ENCODE measurements at places on chromosomes 11 and 22. TPM values are rescaled to one million over a fixed set of nuclear protein-coding genes. Genes with fewer than 3 reads are reported as not detected.
A peak's percentile ranks its signal among the peaks of the same experiment; 100 is the strongest.

Gene THYN1
- 58.3 TPM for total RNA-seq

Gene NTM
- 7.3 TPM for total RNA-seq

Gene CASP5
- 0.43 TPM for total RNA-seq

Gene OR52B4
- not detected for total RNA-seq

Gene WEE1
- 51.2 TPM for total RNA-seq

GRCh38 chr11:122024278-122024677, 91.7 kb downstream of the BLID start:
- DNase-seq, result no peak

DNA sequence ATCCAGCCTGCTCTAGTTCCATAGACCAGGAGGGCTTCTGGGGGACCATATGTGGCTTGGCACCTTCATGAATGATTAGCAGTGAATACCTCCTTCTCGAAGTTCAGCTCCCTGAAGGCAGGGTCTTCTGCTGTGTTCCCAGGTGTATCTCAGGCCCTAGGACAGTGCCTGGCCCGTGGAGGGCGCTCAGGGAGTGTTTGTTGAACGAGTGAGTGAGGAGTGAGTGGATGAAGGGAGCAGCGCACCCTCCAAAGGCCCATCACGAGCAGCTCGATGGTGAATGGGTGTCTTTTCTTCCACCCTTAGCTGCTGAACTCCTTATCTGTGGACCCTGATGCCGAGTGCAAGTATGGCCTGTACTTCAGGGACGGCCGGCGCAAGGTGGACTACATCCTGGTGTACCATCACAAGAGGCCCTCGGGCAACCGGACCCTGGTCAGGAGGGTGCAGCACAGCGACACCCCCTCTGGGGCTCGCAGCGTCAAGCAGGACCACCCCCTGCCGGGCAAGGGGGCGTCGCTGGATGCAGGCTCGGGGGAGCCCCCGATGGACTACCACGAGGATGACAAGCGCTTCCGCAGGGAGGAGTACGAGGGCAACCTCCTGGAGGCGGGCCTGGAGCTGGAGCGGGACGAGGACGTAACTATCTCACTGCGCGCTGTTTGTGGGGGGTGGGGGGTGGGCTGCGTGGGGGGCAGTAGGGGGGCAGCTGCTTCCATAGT, 9.5 kb downstream of the ANO1 start:
- DNase-seq, result no peak

DNA sequence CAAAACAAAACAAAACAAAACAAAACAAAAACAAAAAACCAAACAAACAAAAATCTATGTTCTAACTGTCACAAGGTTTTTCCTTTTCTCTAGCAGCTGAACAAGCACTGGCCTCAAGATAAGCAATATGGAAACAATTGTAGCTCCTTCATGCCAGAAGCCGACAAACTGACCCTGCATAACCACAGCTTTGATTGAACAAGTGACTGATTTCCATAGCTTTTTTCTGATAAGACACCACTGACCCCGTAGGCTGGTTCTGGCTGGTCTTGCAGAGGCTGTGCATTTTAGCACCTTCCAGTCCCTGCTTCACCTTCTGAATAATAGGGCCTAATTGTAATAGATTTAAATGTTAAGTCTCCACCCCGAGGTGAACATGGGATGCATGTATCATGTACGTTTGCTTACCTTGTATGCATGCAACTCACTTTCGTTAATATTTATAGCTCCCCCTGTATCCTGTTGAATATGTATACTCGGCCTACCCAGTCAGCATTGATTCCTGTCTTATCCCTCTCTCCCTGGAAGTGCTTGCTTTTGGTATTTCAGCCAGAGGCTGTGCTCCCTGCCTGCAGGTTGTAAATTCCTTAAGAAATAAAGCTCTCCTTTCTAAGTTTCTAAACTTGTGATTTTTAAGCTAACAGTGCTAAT, 49.6 kb downstream of the CNTF start:
- DNase-seq, result no peak

- DNase-seq, result no peak
These were observed 727 bp upstream of the SCARF2 start for GRCh38 chr22:20438427-20438677.

DNA sequence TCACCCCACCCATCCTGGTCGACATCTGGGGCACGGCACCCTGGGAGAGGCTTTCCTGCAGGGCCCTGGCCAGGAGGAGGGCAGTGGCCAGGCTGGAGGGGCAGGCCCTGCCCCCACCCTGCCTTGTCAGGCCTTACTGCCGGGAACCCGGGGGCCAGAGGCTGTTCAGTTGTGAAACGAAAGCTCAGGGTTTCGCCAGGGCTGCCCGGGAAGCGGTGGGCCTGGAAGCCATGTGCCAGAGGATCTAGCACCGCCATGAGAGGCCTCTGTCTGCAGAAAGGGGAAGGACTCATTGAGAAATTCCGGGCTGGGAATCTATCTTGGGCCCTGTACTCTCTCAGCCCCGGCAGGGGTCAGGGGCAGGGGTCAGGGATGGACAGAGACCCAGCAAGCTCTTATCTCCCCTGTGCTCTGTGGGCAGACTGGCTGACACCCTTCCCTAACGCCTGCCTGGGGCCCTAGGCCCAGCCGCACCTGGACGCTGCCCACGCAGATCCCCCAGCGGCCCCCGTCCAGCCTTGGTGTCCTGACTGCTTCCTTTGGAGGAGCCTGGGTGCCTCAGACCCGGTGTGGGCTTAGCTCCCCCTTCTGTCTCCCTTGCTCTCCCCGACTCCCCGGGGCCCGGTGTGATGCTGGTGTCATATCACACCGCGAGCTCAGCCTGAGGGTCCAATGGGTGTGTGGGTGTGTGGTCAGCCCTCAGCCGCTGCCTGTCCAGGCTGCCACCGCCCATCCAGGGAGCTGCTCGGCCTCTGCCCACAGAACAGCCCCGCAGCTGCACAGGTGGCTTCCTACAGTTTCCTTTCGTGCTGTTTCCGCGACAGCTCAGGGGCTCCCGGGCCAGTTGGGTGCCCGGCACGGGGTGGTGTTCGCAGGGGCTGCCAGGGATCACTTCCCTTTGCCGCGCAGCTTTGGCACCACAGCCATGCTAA, 6.5 kb downstream of the PIM3 start:
- DNase-seq, result peak; percentile 89

- no peak for DNase-seq
These were observed 175.7 kb upstream of the API5 start for GRCh38 chr11:43135966-43136534.

DNA sequence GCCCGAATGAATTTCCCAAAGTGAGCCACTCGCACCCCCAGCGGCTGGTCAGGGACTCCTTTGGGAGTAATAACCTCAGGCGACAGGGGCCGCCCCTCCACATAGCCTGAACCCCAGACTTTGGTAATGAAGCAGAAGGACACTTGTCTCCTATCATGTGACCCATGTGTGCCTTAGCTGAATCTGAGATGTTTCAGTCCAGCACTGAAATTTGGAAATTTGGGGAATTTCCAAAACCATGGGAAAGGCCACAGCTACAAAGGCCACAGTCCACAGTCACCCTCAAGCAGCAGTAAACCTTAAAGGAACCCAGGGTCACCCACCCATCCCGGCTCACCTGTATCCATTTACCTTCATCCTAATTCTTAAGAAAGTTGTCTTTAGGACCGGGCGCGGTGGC, 51.4 kb upstream of the FADD start:
- no peak for DNase-seq

DNA sequence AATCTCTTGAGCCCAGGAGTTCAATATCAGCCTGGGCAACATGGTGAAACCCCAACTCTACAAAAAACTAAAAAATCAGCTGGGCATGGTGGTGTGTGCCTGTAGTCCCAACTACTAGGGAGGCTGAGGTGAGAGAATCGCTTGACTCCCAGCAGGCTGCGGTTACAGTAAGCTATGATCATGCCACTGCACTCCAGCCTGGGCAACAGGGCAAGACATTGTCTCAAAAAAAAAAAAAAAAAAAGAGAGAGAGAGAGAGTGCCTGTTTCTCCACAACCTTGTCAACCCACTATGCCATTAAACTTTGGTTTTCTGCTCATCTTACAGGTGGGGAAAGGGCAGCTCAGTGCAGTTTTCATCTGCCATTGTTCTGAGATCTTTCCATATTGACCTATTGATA, 5.1 kb downstream of the FOLR3 start:
- DNase-seq, result no peak

- no peak for DNase-seq
These were observed 32.7 kb upstream of the USP47 start for GRCh38 chr11:11808992-11809615.

DNA sequence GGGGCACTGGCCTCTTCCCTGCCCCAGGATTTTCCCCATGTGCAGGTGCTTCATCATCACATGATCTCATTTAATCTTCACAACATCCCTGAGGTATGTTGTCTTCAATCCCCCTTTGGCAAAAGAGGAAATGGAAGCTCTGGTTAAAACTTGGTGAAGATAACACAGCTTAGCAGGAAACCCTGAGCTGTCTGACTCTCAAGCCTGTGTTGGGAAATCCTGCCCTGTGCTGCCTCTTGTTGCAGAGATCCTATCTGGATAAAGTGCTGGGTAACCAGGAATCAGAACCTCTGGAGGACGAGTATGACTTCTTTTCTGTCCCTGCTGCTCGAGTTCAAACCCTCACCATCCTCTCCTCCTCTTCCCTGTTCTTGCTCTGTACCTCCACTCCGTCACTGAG, 13.1 kb upstream of the E2F8 start:
- DNase-seq, result peak; percentile 40

- no peak for DNase-seq
These were observed 97.2 kb downstream of the TRAF6 start for GRCh38 chr11:36412781-36413383.

DNA sequence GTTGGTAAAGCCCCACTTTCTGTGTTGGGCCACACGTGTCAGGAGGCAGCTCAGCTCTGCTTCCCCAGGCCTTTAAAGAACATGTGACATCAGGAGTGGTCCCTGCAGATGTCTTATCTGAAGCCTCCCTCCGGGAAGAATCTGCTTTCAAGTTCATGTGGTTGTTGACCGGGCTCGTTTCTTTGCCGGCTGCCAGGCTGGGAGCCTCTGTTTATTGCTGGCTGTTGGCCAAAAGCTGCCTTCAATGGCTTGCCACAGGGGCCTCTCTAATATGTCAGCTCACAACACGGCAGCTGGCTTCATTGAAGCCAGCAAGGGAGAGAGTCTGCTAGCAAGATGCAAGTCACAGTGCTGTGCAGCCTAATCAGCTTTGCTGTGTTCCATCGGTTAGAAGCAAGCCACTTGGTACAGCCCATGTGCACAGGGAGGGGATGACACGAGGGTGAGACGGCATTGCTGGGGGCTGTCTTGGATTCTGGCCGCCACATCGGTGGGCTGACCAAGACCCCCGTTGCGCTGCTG, 14.6 kb downstream of the MRGPRF start:
- DNase-seq, result peak; percentile 72

DNA sequence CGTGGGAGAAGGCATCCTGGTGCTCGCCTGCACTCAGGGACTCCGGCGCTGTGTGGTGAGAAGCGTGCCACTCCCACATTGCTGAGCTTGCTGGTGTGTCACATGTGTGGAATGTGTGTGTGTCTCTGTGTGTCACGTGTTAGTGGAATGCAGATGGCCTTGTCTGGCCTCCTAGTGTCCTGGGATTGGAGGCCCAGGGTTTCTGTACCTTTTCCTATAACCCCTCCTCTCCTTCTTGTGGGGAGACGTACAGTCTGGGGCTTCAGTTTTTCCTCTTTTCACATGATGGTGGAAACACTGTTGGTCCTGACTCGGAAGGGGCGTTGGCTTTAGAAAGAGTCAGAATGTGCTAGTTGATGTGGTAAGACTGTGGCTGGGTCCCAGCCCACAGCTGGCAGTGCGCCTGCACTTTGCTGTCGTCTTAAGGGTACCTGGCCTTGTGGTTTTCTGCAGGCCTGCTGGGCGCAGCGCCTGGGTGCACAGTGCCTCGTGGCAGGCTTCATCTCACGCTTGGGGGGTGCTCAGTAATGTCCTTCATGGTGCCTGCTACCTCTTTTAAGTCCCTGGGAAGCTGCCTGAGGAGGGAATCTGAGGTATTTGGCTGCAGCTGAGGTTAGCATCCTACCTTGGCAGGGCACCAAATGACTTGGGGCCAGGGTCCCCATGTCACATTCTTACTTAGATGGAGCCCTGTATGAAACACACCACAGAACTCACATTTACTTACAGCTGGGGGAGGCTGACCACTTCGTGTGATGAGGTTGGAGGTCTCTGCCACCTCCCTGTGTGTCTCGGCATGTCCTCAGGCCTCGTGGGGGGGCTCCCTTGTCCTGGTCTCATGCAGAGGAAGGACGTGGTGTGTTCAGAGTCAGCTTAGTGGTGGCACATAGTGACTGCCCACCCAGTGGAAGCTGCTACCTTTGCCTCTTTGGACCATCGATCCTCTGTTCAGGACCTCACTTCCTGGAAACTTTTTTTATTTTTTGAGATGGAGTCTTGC, 61.9 kb downstream of the MED15 start:
- peak; percentile 98 for DNase-seq

Measured in fibroblast of villous mesenchyme (primary cell).